Astrocyte of the spinal cord (primary cell): ENCODE measurements at places on chromosomes 6 and 20.

GRCh38 chr20:9160331-9160730, 91.4 kb downstream of the PLCB4 start:
- DNase-seq, result no peak

GRCh38 chr20:43666376-43667328, at the start of gene MYBL2:
TSS of gene MYBL2 (plus strand) at chr20:43667114. CDS start at chr20:43667284, 170 bp downstream.
- peak; percentile 33 for DNase-seq

GRCh38 chr20:49642816-49643215, 70.9 kb downstream of the B4GALT5 start:
- no peak for DNase-seq

GRCh38 chr20:36604952-36605398, 604 bp upstream of the RAB5IF start:
- DNase-seq, result no peak

DNA sequence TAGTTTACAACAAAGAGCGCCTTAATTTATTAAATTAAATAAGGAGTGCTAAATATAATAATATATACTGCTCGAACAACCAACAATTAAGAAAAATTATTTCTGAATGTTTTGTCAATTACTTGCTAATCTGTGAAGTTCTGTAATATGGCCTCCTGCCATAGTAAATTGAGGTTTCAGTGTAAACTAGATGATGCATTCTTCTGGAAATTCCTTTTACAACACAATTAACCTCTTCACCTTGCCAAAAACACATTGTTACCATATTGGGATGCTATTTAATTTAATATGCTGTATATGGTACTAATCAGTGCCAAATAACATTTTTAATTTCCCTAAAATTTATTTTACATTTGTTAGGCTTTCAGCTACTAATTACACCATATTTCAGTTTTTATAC, 808.4 kb upstream of the CITED2 start:
- DNase-seq, result no peak

DNA sequence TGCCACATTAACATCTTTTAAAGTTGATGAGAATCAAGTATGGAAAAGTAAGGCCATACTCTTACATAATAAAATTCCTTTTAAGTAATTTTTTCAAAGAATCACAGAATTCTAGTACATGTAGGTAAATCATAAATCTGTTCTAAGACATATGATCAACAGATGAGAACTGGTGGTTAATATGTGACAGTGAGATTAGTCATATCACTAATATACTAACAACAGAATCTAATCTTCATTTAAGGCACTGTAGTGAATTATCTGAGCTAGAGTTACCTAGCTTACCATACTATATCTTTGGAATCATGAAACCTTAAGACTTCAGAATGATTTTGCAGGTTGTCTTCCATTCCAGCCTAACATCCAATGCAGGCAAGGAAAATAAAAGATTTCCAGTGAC, 11.6 kb downstream of the PLN start:
- DNase-seq, result no peak

GRCh38 chr6:21455071-21455470, 138.5 kb upstream of the SOX4 start:
- DNase-seq, result peak; percentile 31

GRCh38 chr6:128357392-128358130, 162.8 kb downstream of the PTPRK start:
- DNase-seq, result no peak

DNA sequence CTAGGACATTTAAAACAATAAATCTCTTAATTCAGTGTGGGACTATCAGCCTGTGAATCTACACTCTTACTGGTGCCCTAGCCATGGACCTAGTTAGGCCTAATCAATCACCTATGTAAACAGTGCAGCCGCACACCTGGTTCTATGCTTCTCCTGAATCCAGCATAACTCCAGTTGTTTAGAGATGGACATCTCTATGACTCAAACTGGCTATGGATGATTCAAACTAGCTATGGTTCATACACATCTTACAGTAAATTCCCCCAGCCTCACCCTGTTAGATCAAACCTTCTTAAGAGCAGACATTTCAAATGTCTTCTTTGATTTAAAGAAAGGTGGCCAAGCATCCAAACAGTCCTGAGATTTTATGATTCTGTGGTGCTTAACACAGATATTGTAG, 34.7 kb downstream of the SLC35B3 start:
- no peak for DNase-seq

DNA sequence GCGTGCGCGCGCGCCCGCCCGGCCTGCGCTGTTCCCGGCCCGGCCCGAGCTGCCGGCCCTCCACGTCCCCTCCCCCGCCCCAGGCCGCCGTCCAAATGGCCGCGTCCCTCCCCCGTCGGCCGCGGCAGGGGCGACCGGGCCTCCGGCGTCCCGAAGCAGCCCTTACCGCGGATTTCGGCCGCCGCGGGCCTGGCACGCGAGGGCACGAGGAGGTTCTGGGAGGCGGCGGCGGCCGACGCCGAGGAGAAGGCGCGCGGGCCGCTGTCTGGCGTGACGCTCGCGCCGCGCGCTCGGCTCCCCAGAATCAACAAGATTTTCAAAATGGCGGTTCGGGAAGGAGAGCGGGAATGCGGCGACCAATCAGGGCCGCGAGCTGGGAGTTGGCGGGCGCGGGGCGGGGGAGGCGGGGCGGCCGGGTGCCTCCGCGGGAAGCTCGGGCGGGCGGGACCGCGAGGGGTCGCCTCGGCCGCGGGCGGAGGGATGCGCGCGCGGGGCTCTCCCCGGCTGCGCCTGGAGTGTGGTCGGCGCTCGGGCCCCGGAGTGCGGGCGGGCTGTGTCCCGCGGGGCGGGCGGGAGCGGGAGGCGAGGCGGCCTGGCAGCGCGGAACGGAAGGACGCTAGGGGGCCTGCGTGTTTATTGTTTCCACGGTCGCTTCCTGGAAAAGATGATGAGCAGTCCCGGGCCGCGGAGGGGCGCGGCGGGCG, at the start of gene DEK:
Gene DEK, minus strand, starts transcription at position 312 of the 704 bp plus-strand sequence. CDS start 543 bp downstream, outside the sequence.
- peak; percentile 84 for DNase-seq

DNA sequence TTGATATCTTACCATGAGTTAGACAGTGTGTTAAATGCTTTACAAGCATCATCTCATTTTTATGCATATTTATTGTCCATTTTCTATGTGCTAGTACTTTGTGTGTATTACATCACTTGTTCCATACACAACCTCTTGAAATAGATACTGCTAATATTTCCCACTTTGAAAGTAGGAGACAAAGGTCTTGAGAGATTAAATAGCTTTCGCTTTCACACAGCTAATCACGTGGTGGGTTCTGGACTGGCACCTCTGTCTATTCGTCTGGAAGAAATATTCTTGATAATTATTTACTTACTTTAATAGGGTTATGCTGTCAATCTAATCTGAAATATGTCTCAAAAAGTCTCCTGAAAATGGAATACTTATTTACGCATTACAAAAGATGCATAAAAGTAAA, 30.2 kb downstream of the EPHA7 start:
- no peak for DNase-seq

GRCh38 chr6:26249957-26250697, 114.9 kb upstream of the BTN3A2 start:
- peak; percentile 88 for DNase-seq

- peak; percentile 53 for DNase-seq
Observed at GRCh38 chr6:30169658-30170614, 6.6 kb downstream of the TRIM15 start.

DNA sequence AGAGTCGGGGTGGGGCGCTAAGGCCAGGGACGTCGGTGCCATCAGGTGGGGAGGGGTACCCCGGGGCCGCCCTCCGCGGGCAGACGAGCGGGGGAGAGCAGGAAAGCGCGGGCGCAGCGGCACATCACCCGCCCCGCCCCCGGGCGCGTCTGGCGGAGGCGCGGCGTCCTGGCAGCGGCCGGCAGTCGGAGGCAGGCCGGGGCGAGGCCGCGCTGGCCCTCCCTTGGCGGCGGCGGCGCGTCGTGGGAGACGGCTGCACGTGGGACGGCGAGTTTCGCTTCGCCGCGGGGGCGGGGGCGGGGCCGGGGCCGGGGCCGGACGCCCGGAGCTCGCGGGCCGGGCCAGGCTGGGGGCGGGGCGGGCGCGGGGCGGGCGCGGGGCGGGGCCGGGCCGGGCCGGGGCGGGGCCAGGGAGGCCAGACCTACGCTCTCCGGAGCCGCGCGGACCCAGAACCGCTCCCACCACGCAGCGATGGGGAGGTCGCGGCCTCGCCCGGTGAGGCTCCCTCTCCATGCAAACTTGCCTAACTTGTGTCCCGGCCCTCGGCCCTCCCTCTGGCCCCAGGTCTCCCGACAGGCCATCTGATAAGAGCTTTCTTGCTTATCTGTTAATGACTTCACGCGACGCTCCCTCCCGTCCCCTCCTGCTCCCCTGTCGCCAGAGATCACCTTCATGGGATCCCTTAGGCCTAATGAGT, 12.5 kb downstream of the ITPR3 start:
- DNase-seq, result peak; percentile 54

DNA sequence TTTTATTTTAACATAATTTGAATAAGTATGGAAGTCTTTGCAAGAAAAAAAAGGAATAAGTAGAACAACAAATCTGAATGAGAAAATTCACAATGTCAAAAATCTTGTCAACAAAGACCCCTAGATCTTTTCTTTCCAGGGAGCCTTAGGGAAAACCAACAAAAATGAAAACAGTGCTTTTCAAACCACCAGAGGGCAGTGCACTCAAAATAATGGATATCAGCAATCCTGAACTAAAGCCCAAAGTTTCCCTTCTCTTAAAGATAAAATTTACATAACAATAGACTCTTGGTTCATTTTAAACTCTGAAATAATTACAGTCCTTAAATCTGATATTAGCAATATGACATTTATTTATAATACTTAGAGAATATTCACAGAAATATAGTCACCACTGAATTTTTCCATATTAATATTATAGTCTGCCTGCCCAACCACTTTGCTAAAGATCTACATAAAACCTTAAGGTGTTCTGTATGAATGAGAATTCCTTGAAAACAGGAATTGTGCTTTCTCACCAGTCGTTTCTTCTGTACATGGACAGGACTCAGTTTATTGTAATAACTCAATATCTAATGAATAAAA, 105.3 kb upstream of the BMP5 start:
- DNase-seq, result peak; percentile 50

GRCh38 chr20:8292793-8293192, 160.7 kb downstream of the PLCB1 start:
- DNase-seq, result no peak

DNA sequence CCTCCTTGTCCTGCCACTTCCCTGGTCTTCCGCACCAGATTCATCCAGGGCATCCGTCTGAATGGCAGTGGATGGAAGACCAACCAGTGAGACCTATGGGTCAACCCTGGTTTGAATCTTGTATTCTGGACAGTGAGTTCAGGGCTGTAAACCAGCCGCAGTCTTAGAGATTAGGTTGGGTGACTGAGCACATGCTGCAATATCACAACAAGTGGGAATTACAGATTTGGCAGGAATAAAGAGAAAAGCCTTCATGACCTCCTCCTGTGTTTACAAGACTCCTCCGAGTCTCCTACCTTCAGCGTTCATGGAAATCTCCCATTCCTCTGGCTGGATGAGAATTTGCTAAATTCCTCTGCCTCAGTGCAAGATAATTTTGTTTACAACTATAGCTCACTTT, 9.9 kb downstream of the ECI2 start:
- no peak for DNase-seq

DNA sequence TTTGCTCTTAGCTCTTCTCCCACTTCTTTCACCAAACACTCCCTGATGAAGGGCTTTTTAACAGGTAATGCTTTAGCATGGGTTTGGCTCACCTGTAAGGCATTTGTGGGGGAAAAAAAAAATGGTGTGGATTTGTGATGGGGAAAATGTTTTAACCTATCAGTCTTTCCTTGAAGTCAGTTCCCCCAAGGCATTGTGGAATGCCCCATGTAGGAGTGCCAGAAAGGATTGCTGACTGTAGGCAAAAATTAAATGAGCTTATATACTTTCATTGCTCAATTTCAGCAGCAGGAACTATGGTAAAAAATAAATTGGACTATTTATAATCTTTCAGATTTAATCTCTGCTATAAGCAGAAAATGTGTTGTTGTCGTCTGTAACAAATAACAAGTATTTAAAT, 10.6 kb upstream of the SASH1 start:
- DNase-seq, result no peak

- DNase-seq, result no peak
Observed at GRCh38 chr6:1729133-1729749, 119.5 kb downstream of the FOXC1 start.

GRCh38 chr6:48826901-48827701, 636.0 kb downstream of the MMUT start:
- DNase-seq, result peak; percentile 92

DNA sequence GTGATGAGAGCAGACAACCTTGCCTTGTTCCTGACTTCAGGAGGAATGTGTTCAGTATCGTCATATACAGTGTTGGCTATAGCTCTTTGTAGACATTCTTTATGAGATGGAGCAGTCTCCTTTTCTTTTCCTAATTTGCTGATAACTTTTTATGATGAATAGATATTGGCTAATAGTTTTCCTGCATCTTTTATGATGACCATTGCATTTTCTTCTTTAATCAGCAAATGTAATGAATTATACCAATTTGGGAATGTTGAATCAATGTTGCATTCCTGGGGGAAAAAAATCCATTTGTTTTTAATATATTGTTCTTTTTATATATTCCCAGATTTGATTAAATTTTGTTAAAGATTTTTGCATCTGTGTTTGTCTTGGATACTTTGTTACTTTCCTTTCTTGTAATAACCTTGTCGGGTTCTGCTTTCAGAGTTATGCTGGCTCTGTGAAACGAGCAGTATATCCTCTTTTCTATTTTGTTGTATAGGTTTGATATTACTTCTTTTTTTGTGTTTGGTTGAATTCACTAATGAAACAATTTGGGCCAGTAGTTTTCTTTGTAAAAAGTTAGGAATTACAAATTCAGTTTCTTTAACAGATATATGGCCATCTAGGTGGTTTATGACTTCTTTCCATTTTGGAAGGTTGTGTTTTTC, 23.9 kb downstream of the KDM1B start:
- DNase-seq, result no peak

DNA sequence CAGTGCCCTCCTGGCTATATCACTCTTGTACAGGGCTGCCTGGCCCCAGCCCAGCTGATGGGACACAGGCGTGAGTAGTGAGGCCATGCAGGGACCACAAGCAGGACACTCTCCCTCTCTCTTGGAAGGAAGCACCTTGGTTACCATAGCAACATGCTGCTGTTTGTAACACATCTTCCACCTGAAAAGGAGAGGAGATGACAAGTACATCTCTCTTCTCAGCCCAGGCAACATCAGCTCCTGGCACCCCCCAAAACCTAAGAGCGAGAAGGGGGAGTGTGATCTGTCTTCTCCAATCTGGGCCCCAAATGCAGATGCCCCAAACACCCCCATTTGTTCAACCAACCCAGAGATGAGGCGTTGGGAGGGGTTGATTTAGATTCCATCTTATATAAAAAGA, 49.9 kb downstream of the KCNB1 start:
- no peak for DNase-seq

DNA sequence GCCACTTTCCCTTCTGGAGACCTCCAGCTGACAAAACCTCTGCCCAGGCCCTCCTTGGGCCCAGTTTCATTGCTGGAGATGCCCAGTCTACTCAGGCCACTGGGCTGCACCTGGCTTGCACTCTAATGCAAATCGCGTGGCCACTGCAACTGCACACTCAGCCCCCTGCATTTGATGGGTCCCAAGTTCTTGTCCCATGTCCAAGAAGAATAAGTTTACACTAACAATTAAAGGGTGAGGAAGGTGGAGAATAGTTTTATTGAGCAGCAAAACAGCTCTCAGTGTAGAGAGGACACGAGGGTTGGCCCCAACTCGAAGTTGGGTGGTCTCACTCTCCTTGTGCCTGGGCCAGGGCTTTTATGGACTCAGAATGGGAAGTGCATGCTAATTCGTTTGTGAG, 31.9 kb upstream of the THEMIS start:
- no peak for DNase-seq

- DNase-seq, result no peak
Observed at GRCh38 chr6:124671324-124671723, 290.9 kb upstream of the RNF217 start.

GRCh38 chr6:111342913-111343312, 140.1 kb downstream of the REV3L start:
- DNase-seq, result no peak

- no peak for DNase-seq
Observed at GRCh38 chr6:27334141-27334540, 22.1 kb upstream of the POM121L2 start.
